ENCODE measurements at places on chromosomes 6 and 20.

GRCh38 chr6:44049989-44050871, 77.0 kb downstream of the MRPL14 start:
- no peak for ATAC-seq

DNA sequence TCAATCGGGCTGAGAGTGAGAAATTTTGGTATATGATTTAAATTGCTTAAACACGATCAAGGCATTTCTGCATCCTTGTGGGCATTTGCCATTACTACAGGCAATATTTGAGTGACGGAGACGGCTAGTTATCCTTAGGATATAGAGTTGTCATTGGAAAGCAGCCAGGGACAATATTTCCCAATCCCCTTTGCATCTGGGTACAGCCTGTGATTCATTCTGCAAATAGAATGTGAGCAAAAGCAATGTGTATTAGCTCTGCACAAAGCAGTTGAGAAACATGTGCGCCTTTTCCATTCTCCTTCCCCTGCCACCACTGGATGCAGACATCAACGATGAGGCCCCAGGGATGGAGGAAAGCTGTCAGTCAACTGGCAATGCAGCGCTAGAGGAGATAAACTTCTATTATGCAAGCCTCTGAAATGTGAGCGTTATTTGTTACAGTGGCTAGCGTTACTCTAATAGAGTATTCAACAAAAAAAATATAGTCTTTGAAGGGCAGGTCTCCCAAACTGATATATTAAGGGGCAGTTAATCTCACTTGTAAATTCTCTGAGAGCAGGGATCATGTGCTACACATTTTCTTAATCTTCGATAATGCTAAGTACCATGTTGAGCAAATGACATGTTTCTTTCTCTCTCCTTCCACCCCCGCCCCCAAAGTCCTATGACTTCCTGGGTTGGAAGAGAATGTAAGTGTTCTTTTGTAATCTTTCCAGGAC, 37.1 kb upstream of the NCOA3 start:
- ATAC-seq = peak; percentile 94

DNA sequence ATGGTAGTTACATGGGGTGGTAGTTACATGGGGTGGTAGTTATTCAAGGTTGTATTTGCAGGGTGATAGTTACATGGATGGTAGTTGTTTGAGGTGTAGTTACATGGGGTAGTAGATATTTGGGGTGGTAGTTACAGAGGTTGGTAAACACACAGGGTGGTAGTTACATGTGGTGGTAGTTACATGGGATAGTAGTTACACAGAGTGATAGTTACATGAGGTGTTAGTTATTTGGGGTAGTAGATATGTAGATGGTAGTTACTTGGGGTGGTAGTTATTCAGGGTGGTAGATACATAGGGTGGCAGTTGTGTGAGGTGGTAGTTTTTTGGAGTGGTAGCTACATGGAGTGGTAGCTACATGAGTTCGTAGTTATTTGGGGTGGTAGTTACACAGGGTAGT, 221.3 kb upstream of the CST7 start:
- no peak for ATAC-seq

DNA sequence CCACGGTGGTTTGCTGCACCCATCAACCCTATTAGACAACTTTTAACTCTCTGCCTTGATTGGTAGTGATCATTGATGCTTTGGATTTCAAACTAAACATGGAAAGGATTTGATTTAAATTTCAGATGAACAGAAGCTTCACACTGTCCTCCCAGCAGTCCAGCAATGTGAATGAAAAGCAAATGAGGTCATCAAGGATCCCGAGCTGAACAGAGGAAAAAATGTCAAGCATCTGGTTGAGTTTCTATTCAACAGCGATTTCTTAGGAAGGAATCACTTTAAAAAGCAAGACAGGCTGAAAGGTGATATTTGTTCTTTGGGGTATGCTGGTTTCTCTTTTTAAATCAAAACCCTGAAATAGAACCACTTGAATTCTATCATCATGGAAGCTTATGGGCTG, 10.6 kb upstream of the SAMD3 start:
- ATAC-seq = no peak

DNA sequence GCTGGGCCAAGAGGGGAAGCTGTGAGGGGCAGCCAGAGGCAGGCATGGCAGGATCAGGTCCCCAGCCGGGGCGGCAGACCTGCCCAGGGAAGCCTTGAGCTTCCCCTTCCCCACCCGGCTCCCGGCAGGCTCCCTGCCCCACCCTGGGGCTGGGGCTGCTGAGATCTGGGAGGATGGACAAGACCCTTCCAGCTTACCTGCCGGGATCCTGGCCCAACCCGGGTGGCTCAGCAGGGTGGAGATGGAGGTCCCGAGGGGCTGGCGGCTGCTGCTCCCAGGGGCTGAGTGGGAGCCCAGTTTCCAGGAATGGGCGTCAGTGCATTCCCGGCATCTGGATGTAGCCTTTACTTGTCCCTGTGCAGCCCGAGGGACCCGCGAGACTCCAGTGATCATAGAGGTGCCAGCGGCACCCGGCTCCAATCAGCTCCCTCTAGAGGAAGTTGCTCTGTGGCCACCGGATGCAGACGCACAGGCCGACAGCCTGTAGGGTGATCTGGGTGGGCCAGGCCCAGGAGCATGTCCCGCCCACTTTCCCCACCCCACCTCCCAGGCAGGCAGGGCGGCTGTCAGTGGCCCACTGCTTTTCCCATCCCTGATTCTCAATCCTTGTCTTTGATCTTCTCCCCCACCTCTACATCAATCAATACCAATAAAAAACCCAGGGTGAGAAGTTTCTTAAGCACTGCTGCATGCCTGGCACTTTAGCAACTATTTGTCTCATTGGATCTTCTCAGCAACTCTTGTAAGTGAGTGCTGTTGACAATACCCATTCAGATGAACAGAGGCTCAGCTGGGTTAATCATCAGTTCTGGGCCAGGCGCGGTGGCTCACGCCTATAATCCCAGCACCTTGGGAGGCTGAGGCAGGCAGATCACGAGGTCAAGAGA, at the start of gene BAK1:
TSS of gene BAK1 (minus strand) at position 449 of the 887 bp plus-strand sequence. CDS start 2,672 bp downstream, outside the sequence.
- peak; percentile 79 for ATAC-seq

GRCh38 chr6:33846226-33846625, 42.4 kb upstream of the MLN start:
- ATAC-seq = no peak

- no peak for ATAC-seq
Observed at GRCh38 chr6:114827135-114827534, 484.3 kb upstream of the HS3ST5 start.

- no peak for ATAC-seq
Observed at GRCh38 chr6:54646069-54646950, 200.3 kb upstream of the FAM83B start.

GRCh38 chr6:162294029-162294428, 433.5 kb downstream of the PRKN start:
- ATAC-seq = no peak

GRCh38 chr6:138012682-138013081, 94.5 kb downstream of the PERP start:
- peak; percentile 78 for ATAC-seq

GRCh38 chr20:47262365-47263013, 94.0 kb downstream of the ZMYND8 start:
- no peak for ATAC-seq

DNA sequence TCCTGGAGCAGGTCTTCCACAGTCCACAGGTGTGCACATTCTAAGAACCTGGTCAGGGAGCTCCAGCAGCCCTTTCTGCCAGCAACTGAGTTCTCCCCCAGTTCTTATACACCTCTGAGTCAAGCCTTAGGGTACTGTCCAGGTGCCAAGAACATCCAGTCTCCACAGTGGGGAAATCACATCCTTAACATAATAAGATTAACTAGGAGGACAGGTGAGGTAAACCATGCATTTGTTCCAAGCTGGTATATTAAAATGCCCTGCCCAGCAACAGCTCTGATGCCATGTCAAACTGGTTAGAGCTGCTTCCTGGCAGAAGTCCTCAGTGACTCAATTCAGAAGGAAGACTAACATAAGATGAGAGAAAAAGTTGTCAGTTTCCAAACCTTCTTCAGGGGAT, 303.9 kb upstream of the SGK1 start:
- ATAC-seq = peak; percentile 96

DNA sequence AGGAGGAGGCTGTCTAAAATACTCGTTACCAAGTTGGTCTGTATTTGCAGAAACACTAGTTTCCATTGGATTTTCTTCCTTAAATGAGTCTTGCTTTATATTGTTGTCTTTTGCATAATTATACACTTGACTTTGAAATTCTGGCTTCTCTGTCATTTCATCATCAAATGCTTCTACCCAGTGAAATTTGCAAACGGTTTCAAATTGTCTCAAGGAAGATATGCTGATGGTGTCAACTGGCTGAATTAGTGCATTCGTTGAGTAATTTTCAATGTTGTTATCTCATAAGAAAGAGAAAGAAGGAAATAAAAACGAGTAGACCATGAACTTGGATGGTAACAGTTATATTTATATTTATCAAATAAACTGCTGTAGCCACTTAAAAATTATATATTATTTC, 10.8 kb downstream of the CAGE1 start:
- no peak for ATAC-seq

DNA sequence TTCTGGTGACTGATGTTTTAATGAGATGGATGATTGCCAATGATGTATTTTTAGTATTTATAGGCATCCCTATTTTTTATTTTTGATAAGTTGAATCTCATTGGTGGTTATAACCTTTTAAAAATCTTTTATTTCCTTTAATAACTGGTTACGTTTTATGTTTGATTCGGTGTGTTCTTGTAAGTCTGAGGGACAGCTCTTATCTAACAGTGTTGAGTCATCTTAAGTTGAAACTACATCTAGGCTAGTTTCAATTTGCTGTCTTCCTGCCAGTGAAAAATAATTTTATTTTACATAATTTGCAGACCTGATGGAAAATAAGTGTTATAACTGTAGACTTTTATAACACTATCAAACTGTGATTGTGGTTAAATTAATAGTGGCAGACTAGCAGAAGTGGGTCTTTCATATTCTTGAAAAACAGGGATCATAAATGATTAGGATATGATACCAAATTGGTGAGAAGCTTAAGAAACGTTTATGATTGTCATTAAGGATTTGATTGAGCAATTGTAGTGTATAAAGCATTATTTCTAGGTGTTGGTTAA, 4.6 kb downstream of the AFDN start:
- no peak for ATAC-seq

DNA sequence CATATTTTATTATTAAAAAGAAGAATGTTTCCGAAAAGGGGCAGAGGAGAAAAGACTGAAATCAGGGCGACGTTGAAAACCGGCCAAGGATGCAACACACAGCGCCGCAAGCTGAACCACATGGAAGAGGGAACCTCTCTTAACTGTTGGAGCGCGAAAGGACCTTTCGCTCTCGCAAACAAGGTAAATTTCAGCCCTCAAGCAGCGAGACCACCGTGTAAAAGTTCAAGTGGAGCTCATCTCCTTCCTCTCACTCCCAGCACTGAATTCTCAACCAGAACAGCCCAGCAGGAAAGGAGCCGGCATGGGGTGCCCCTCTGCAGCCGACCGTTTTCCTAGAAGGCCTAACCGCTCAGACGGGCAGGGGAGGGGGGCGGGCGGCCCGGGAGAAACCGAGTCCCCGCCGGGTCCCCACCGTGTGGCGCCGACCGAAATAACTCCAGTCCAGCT, 621 bp downstream of the GPR63 start:
- peak; percentile 15 for ATAC-seq

DNA sequence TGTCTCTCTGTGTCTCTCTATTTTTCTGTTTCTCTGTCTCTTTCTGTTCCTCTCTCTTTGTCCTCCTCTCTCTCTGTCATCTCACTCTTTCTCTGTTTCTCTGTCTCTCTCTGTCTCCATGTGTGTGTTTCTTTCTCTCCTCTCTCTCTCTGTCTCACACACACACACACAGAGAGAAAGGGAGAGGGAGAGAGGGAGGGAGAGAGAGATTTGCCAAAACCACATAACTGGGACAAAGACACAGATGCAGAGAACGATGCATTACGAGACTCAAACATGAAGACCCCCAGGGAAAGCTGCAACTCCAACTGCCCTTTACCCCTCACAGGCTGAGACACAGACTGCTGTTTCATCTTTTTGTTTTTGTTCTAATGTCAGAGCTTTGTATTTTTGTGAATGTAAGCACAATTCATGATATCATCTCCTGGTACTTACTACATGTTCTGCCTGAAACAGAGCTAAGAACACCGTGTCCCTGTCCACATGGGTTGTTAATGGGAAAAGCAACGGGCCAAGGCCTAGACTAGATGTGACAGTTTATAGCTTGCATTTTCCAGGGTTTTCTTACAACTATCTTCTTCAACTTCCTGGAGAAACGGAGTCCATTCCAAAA, 177.1 kb upstream of the ARID1B start:
- no peak for ATAC-seq

- ATAC-seq = no peak
Observed at GRCh38 chr6:67391955-67392354, 1243.1 kb upstream of the ADGRB3 start.

GRCh38 chr20:49028684-49029083, 17.4 kb upstream of the CSE1L start:
- no peak for ATAC-seq

All from esophagus mucosa (tissue), 1 donor.